Left ventricle myocardium inferior (tissue), 1 donor: ENCODE measurements at places on chromosomes 2 and 18. TPM values are rescaled to one million over a fixed set of nuclear protein-coding genes. Genes with fewer than 3 reads are reported as not detected.

The MOGAT1 gene
- total RNA-seq: 0.44 TPM

The SIX3 gene
- total RNA-seq: not detected

The UPP2 gene
- not detected for total RNA-seq

The SPHKAP gene
- total RNA-seq: 100 TPM

The BOLL gene
- not detected for total RNA-seq

The GALNT5 gene
- 0.19 TPM for total RNA-seq

The IL18R1 gene
- total RNA-seq: 1.8 TPM

The FOXI3 gene
- total RNA-seq: not detected

DNA sequence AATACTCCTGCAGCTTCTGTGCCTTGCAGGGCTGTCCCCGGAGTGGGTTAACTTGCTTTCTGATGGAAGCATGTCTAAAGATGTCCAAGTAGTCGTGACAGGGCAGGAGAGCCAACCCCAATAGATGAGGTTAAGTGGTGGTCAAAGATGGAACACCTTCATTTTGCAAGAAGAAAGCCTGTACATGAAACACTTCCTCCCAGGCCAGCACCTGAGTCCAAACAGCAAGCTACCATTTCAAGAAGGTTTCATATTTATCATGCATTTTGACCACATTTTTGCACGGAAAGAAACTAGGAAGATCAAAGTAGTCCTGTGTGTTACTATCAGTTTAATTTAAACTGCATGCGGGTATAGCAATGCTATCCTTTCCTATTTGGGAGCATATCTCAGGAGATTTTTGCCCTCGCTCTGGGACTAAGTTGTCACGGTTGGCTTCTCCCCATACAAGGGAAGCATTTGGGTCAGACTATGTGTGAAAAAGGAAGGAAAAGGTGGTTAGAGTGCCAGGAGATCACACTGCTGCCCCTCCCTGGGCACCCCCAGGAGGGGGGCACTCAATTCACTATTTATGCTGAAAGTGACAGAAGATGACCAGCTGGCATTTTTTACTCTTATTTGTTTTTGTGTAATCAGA is 187.6 kb downstream of the ZNF521 start:
- no peak for DNase-seq

DNA sequence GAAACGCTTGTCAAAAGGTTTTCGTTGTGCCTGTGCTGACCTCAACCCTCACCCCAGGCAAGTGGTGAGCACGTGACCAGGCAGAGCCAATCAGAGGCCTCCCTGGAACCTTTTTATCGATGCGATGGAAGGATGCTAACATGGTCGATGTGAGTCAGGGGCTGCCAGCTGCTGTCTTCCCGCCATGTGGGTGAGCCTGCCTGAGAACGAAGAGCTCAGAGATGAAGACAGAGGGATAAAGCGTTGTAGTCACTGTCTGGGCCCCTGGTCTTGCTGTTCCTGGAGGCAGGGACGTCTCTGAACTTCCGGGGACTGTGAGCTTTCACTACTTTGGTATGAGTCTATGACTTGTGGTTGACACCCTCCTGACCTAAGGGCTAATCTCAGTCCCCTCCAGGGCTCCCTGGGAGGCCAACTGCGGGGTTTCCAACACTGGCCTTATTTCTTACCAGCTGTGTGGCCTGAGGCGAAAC is 18.6 kb downstream of the DNMT3A start:
- no peak for DNase-seq

DNA sequence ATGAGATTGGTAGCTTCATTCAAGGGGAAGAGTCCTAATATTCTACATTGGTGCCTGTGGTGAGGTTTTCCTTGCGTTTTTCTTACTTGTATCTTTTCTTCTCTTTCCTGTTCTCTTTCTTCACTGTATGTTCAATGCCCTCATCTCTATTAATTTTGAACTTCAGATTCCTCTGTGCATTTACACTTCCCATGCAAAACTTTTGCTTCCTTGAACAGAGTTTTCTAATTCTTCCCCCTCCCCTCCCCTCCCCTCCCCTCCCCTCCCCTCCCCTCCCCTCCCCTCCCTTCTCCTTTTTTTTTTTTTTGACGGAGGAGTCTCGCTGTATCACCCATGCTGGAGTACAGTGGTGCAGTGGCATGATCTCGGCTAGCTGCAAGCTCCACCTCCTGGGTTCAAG is 388.3 kb downstream of the LRRTM1 start:
- DNase-seq: no peak

GRCh38 chr2:118046634-118047210 is 32.9 kb upstream of the CCDC93 start:
- DNase-seq: no peak

DNA sequence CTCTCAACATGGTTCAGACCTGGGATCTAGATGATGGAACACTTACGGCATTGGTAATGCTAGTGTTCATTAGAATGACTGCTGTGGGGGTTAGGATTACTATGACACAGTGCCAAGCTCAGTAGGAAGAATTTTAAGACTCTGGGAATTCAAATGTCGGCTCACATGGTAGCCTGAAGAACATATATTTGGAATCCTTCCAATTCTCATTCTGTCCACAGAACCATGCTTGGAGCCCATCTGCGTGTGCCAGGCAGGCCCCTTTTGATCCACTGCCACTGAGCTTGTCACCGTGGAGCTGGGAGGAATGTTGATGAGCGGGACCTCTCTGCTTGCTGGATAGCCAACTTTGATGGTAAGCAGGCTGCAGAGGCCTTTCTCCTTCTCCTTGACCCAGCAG is 322.0 kb upstream of the SOX11 start:
- no peak for DNase-seq

DNA sequence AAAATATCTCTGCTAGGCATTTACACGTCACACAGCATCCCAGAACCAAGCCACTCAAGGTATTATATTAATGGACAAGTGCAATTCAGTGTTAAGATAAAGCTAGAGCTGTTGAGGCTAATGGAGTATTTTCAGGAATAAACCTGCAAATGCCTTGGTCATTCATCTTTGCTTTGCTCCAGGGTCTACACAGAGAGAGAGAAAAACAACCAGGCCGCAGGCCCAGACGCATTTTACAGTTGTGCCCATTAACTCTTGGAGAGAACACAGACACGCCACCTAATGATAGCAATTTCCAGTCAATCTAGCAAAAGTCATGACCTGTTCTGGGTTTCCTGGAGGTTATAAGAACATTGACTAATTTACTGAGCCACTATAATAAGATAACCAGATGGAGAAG is 829.3 kb downstream of the LRRTM4 start:
- DNase-seq: no peak

DNA sequence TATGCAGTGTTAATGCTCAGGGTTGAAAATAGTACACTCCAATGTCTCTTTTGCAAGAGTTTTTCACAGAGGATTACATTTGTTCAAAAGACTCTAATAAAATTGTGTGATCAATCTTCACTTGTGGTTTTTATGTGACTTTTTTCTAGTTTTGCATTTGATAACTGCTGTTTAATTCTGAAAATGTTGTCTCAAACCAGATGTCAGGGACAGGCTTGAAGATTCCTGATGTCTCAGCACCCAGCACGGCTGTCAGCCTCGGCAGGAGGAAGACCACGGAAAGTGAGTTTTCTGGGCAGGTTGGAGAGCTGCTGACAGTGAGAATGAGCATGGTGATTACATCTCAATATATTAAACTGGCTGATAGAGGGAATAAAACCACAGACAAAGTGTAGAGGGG is 9.1 kb downstream of the SOX11 start:
- DNase-seq: no peak

DNA sequence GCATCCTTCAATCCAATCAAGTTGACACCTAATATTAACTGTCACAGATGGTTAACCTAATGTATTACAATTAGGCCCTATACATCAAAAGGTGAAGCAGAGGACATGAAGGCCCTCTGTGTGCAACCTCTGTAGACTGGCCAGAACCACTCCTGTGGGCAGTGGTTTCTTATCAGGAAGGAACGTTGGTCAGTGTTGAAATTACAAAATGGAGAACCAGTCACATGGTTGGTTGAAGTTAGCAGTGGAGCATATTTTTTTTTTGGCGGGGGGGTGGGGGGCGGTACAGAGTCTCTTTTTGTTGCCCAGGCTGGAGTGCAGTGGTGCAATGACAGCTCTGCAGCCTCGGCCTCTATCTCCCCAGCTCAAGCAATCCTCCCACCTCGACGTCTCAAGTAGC is 19.8 kb downstream of the RNU2-63P start:
- no peak for DNase-seq

- no peak for DNase-seq
Measured at GRCh38 chr2:212359425-212360067, 179.1 kb downstream of the ERBB4 start.

DNA sequence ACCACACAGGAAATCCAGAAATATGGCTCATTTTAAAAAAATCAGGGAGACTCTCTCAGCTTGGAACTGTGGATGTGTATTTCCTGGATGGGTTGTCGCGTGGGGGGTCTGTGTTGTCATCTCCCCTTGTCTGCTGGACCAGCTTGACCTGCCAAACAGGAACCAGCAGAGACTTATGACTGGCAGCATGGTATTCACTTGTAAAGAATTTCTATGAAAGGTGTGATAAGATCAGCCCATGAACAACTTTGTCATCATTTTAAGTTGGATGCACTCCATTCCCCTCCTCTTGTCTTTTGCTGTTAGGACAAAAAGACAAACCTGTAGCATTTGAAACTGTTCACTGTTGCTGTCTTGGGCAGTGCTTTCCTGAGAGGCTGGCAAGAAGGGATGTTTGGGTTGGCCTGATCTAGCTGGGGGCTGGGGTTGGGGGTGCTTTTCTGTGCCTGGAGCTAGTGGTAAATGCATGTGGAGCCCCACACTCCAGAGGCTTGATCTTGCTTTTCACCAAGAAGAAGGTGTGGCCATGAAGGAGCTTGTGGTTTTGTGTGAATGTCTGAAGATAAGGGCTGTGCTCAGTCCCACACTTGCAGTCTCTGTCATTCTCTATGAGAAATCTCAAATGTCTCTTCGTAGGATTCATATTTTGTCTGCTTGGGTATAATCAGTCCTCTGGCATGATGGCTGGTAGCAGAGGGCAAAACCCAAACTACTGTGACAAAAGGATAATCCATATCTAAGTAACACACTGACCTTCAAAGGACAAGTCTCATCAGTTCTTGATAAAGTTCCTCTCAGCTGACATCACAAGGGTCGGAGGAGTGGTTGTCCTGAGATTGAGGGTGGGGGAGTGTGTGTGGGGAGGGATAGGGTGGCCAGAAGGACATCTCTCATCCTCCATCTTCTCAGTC is 39.0 kb downstream of the RALB start:
- DNase-seq: no peak

GRCh38 chr2:54329482-54330161 is 73.6 kb upstream of the TSPYL6 start:
- DNase-seq: no peak

DNA sequence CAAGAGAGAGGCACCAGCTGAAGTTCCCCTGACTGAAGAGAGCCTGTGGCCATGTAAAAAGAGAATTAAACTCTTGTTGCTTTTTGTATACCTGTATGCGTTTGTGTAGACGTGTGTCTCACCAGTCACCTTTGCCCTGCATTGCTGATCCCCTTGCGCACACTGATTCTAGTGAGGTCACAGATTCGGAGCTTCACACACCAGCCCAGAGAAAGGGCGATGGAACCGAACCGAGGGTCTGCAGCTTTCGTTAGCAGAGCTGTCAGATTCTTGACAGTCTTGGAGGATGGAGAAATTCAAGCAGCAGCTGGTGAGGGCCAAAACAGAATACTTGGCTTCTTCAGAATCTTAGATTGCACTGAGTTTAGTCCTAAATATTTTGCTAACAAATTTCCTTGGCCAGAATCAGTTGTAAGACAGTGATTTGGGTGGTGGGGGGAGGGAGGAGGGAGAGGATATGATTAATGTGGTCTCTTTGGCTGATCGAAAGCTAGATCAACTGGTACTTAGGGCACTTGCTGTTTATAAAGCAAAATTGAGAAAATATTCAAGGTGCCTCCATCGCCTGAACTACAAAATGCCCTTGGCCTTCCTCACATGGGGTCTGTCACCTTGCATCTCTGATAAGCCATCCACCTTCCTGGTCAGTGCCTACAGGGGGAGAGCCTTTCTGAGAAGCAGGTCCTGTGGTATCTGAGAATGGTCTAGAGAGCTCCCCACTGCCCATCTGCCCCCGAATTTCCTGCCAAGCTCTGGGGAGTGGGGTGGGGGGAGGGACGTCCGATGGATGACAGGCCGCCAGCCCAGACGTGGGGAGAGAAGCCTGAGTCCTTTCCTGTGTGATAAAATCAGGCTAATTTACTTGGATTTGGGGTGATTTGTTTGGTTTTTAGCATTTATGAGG is 123.5 kb downstream of the CABLES1 start:
- no peak for DNase-seq

GRCh38 chr2:43318791-43319190 is 92.4 kb upstream of the ZFP36L2 start:
- no peak for DNase-seq

GRCh38 chr2:134205087-134205486 is 48.8 kb upstream of the MGAT5 start:
- DNase-seq: no peak

GRCh38 chr2:138010890-138011289 is 46.6 kb downstream of the HNMT start:
- no peak for DNase-seq

- no peak for DNase-seq
Measured at GRCh38 chr18:31634331-31634713, 42.6 kb downstream of the TTR start.

DNA sequence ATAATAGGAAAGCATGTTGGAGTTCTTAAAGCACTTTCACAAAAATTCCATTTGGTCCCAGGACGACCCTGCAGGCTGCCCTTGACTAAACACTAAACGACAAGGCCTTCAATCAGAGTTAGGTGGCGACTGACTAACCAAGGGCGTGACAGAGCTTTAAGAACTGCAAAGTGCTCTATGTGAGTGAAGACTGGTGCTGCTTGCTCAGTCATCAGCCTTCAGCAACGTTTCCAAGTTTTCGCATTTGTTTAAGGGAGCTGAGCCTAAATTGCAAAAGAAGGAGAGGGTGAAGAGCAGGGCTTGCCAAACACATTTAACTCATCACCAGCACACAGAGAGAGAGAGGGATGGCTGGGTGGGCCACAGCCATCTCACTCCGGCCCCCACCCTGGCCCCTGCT is 204.7 kb upstream of the PID1 start:
- no peak for DNase-seq

DNA sequence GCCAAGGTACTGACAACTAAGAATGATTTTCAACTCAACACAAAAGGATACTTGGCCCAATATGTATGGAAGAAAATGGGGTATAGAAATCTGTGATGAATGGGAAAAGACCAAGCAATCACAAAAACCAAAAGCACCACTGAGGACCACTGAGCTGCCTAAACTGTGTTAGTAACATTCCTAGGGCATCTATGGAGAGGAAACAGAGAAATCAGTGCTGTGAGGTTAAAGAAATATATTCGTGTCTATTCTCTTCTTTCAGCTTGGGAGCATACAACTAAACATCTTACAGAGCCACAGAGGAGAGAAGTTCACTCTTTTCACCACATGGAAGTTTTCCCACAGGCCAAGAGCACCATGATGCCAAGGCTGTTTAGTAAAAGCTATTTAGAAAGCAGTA is 47.3 kb upstream of the CALCRL start:
- DNase-seq: no peak

GRCh38 chr2:238483021-238483420 is 56.3 kb downstream of the ASB1 start:
- no peak for DNase-seq
